ENCODE measurements at places on chromosomes 4 and X.

GRCh38 chr4:15202481-15202880 lies 200.2 kb downstream of the CPEB2 start:
- no peak for DNase-seq

DNA sequence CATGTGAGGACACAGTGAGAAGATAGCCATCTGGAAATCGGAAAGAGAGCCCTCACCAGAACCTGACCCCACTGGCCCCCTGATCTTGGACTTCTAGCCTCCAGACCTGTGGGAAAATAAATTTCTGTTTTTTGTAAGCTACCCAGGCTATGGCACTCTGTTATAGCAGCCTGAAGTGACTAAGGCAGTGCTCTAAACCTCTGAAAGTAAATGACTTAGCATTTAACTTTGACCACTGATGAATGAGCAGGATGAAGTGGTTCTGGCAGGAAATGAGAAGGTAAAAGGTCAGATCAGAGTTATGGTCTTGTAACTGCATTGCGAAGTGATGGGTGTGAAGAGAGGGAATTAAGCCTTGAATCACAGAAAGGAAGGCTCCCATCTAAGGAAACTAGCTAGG lies 17.0 kb downstream of the GPAT3 start:
- DNase-seq = no peak

DNA sequence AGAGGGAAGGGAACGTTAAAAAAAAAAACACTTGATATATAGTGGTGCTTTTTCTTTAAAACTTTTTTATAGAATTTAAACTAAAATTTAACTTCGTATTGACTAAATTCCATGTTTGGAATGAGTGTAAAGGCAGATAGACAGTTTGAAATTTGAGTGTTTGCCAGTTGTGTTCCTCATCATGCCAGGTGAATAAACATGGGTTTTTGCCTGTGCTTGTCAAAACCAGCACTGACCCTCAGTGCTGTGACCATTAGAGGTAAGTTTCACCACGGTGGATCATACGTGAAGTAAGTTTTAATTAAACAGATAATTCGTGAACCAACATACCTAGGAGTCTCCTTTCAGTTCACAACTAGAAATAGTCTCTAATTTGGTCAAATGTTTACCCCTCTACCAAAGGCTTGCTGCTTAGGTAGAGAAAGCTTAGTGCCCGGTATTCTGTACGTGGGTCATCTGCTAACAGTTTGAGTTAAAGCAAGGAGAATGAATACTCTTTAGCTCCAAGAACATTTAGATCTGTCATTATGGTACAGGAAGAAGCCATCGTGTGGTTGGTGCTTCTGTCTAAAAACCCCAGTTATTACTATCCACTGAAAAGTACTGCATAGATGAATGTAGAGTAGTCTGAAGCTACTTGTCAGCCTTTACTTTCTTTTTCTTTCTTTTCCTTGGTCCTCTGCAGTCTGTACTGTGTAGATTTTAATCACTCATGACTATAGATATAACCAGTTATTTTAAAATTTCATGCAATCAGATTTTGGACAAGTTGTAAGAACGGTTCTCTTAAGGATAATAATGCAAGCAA lies 32.7 kb downstream of the KIAA0232 start:
- DNase-seq = no peak

GRCh38 chr4:110830461-110830860 lies 207.6 kb upstream of the PITX2 start:
- no peak for DNase-seq

- no peak for DNase-seq
Measured at GRCh38 chrX:73615022-73615421, 52.0 kb downstream of the CHIC1 start.

Data from upper lobe of right lung (tissue), 1 donor.